ENCODE measurements at places on chromosomes 3 and 15. TPM values are rescaled to one million over a fixed set of nuclear protein-coding genes. Genes with fewer than 3 reads are reported as not detected.
A peak's percentile ranks its signal among the peaks of the same experiment; 100 is the strongest.

GLDN gene
- total RNA-seq: not detected

GRCh38 chr3:48414376-48415250, 15.3 kb downstream of the PLXNB1 start:
- no peak for DNase-seq

MITF gene
- total RNA-seq: not detected

DNA sequence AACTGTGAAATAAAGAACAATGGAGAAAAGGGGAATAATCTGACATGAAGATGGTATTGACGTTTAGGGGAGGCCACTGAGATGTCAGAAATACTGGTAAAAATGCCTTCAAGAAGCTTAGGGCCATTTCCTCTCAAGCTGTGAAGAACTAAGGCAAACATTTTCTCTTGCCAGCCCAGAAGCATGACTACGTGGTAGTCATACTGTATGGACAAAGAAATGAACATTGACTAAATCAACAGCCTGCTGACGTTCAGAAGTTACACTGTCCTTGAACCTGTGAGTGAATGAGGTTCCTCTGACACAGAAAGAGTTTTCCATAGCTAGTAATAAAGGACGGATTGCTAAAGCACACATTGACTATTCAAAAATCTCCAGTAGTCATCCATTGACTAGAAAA, 121.0 kb downstream of the P3H2 start:
- DNase-seq: no peak

DNA sequence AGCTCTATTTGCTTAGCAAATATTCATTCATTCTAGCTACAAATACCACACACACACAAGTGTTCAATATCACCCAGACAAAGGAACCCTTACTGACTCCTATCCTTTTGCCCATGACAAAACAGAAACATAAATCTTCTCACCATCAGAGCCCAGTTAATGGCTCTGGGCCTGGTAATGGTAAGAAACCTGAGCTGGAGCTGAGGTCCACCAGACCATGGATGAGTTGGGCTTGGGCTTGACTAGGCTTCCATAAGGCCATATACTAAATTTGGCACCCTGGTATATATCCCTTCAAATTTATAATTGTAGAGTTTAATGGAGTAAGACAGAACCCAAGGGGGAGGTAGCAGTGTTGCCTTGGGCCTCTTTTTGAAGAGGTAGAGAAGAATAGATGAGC, 29.4 kb downstream of the GPR176 start:
- no peak for DNase-seq

RSL24D1 gene
- total RNA-seq: 182 TPM

RBP2 gene
- not detected for total RNA-seq

NUP210 gene
- 83.4 TPM for total RNA-seq

DNA sequence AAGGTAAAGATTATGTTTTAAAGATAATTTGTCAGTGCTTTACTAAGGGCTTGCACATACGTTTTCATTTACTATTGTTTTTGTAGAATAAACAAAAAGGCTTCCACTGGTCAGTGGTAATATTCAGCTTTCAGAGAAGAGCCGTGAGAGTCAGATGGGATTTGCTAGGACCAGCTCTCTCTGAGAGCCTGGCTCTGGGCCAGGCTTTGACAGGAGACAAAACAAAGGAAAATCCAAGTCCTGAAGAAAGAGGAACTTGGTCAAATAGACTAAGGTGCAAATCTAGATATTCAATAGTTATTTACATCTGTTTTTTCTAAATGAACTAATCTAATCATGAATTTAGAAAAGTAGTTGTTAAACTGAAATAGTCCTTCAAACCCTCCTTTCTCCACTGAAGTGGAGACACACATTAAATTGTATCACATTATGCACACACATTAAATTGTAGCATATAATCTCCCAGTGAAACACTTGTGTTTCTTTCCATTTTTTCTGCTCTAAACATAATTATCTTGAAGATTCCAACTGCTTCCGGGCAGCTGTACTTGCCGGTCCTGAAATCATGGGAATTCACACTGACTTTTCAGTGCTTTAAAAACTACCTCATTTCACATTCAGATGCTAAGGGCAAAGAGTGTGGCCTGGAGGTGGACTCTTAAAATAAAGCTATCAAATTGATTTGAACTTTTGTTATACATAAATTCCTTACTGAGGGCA, 55.1 kb upstream of the FILIP1L start:
- DNase-seq: no peak

GRM7 gene
- not detected for total RNA-seq

DNA sequence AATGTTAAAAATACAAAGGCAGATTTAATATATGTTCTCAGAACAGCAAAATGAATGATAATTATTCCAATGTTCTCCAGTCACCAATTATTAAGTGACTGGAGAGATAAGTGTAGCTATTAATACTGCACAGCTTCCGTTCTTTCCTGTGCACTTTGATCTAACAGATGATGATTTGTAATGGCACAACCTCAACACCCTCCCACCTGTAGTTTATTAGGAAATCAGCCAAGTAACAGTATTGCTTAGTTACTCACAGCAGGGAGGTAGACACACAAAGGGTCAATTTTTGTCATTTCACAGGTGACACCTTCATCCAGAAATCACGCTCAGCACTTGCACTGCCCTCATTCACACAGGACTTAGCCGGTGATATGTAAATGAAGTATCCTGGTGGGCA, 688.1 kb downstream of the EPHA3 start:
- no peak for DNase-seq

- DNase-seq: no peak
These were observed 20.4 kb downstream of the TMOD3 start for GRCh38 chr15:51849860-51850259.

SMCO1 gene
- not detected for total RNA-seq

DNA sequence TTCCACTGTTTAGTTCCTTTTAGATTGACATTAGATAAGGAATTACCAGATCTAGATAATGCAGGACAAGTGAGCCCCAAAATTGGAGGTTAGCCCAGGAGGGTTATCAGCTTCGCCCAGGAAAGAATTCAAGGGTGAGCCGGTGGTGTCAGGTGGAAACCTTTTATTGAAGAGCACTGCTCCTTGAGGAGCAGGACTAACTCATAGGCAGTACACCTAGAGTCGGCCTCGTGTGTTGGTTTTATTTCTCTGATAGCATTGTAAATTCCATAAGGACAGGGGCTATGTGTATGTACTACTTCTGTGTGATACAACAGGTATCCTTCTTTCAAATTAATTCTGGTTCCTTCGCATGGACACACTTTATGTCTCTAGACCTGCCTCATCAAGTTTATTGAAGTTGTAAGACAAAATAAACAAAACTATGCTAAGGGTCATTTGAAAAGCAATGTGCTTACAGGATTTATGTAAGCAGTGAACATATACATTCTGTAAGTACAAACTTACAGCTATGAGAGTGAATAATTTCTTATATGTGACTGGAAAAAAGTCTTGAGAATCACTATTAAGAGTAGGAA, 57.2 kb downstream of the SNX4 start:
- no peak for DNase-seq

DNA sequence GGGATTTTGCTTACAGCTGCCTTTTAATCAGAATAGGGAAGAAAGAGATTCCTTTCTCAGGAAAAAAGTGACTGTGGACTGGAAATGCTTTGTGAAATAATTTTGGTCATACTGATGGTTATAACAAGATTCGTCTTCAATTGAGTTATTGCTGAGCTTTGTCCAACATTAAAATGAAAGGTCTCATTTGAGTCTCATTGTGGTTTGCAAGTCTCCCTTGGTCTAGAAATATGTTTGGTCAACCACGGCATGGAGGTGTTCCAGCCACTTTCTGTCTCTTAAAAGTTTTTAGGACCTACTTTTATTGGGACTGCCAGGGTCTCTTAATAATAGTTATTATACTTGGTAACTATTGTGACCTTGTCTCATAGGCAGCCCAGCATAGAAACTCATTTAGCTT, 15.3 kb downstream of the FLNB start:
- DNase-seq: no peak

DNA sequence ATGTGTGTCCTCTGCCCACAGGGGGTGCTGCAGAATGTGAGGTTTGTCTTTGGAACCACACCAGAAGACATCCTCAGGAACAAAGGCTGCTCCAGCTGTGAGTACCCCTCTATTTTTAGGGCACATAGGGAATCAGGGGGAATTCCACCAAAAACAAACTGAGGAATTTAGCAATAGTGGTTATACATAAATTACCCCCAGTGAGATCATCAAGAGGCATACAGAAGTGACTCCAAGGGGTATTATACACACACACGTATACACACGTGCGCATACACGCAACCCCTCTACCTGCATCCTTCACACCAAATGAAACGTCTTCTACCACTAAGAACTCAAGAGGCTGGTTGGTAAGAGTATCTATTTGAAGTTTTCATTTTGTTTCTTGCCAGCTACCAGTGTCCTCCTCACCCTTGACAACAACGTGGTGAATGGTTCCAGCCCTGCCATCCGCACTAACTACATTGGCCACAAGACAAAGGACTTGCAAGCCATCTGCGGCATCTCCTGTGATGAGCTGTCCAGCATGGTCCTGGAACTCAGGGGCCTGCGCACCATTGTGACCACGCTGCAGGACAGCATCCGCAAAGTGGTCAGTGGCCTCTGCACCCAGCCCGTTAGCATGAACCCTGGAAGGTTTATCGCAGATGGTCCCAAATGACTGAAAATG, 2.9 kb downstream of the THBS1 start:
- no peak for DNase-seq

HIGD2B gene
- total RNA-seq: 0.18 TPM

- no peak for DNase-seq
These were observed 107.3 kb upstream of the TRIM42 start for GRCh38 chr3:140570602-140571001.

NPAP1 gene
- total RNA-seq: not detected

GRCh38 chr3:16550676-16551341, 37.3 kb upstream of the RFTN1 start:
- DNase-seq: peak; percentile 70

DNA sequence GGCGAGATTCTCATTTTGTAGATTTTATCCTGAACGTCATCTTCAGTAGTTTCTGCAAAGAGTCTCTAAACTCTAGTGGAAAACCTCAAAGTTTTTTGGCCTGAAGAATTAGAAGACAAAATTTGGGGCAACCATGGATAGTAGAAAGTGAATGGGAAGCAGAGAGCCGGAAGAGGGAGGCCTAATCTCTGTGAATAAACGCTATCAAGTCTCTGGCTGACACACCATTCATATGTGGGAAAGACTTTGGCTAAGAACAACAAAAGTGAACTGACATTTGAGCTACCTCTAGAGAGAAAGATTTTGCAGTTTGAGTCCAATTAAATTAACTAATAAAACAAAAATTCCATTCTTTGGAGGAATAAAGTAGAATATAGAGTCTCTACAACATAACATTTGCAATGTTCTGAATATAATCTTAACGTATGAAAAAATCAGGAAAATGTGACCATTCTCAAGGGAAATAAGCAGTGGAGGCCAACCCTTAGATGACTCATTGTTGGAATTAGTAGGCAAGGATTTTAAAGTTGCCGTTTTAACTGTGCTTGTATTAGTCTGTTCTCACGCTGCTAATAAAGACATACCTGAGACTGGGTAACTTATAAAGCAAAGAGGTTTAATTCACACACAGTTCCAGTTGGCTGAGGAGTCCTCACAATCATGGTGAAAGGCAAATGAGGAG, 184.6 kb downstream of the C3orf38 start:
- DNase-seq: no peak

DNA sequence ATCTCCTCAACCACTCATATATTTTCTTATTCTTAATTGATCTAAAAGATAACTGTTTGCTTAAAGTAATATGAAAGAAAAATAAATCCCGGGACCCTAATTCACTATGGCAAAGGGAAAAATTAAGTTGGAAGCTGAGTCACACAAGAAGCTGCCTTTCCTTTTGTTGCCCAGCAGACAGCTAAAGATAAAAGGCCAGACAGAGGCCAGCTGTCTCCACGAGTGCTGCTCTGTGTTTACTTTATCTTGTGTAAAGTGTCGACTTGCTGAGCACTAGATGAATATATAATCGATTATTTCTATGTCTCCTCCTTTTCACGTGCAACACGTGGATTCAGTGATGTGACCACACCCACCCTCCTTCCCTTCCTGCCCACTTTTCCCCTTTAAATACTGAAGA, 52.8 kb upstream of the NSMCE3 start:
- DNase-seq: no peak

DNA sequence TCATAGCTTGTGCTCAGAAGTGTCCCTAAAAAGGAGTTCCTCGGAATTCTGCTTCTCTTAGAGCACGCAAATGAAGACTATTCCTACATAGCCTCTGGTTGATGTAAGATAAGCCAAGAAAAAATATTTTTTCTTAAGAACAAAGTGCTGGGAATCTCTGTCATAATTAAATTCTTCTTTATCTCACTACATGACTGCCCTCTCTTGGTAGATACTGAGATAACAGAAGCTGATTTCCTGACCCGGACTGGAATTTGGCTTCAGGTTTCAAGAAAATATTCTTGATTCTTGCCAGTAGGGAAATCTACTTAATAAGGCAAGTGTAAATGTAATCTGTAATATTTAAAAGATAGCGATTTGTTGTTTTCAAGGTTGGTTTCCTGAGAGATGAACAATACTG, 31.3 kb upstream of the SETMAR start:
- DNase-seq: no peak

- DNase-seq: no peak
These were observed 294.7 kb downstream of the ERC2 start for GRCh38 chr3:56173601-56174000.

PLSCR2 gene
- not detected for total RNA-seq

- DNase-seq: no peak
These were observed 220.5 kb downstream of the SQOR start for GRCh38 chr15:45855210-45855906.

DNA sequence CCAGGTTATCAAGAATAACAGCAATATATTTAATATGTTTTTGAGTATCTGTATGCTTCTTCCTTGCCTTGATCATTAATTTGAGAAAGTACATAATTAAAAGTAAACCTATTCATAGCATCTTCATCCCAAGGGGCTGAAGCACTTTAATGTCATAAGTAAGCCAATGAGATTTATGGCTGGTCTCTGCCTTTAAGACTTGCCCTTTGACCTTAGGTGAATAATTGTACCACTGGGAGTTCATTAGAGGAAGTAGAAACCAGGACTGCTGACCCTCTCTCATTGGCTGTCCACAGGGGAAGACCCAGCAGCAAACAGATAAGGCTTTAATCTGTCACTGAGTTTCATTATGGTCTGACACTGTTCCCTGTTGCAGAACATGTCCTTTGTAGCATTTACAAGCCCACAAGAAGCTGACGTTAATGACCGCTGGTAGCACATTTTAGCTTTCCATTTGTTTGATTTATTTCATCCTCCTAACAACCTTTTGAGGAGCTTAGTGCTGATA, 16.3 kb upstream of the ERC2 start:
- DNase-seq: no peak

GRCh38 chr3:99170867-99171517, 269.5 kb upstream of the DCBLD2 start:
- no peak for DNase-seq

DNA sequence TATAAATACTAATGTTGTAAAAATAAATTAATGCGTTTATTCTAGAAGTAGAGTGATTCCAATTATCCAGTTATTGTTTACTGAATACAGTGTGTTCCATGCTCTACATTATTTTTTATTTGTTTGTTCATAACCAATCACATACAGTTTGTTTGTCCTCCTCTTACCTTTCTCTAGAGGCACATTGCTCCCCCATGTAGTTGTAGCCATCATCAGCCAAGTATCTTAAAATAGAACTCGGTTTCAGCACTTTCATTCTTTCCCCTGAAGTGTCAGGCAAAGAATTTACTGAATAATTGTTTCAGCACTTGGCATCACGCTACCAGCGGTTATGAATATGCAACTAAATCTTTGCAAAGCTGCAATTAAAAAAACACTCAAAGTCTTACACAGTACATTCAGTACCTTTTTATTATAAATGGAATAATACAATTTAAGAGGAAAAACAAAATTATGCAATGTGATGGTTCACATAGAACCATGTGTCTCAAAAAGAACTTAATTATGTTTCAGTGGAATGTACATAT, 448.6 kb upstream of the ATP10A start:
- no peak for DNase-seq

Measured in activated T-cell treated with anti-CD3 and anti-CD28 coated beads, Interleukin-2, amount 50 U/mL, for 4 hours (primary cell).